ENCODE measurements at places on chromosomes 13 and 19. TPM values are rescaled to one million over a fixed set of nuclear protein-coding genes. Genes with fewer than 3 reads are reported as not detected.

- H3K27me3 ChIP-seq = no peaks in the 10 kb centered on the region
- H3K4me3 ChIP-seq = no peak overlapping the region
Measured at GRCh38 chr13:34258646-34259386, 440.9 kb downstream of the RFC3 start.

DNA sequence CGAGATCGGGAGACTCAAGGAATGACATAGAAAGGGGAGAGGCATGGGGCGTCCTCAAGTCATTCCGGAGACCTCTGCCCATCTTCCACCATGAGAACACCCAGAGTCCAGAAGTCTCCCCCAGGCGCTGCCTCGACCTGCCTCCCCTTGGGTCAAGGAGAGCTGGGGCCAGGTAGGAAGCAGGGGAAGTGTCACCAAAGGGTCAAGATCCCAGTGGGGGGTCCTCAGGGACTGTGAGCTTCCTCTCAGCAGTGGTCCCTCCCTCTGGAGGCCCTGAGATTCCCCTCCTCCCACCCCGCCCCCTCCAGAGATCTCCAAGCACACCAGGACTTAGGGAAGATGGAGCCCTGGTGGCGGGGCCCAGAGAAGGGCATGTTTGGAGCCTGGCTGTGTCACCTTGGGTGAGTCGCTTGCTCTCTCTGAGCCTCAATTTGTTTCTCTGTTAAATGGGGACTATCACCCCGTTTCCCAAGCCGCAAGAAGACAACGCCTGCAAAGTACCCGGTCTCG lies 919 bp downstream of the DACT3 start:
- no peaks in the 10 kb centered on the region for H3K36me3 ChIP-seq
- H3K4me3 ChIP-seq = peak overlapping the region; percentile 63
- peaks cover 7% of the 10 kb centered on the region for H3K4me1 ChIP-seq
- H3K27ac ChIP-seq = no peak overlapping the region
- peaks cover 46% of the 10 kb centered on the region for H3K27me3 ChIP-seq

DNA sequence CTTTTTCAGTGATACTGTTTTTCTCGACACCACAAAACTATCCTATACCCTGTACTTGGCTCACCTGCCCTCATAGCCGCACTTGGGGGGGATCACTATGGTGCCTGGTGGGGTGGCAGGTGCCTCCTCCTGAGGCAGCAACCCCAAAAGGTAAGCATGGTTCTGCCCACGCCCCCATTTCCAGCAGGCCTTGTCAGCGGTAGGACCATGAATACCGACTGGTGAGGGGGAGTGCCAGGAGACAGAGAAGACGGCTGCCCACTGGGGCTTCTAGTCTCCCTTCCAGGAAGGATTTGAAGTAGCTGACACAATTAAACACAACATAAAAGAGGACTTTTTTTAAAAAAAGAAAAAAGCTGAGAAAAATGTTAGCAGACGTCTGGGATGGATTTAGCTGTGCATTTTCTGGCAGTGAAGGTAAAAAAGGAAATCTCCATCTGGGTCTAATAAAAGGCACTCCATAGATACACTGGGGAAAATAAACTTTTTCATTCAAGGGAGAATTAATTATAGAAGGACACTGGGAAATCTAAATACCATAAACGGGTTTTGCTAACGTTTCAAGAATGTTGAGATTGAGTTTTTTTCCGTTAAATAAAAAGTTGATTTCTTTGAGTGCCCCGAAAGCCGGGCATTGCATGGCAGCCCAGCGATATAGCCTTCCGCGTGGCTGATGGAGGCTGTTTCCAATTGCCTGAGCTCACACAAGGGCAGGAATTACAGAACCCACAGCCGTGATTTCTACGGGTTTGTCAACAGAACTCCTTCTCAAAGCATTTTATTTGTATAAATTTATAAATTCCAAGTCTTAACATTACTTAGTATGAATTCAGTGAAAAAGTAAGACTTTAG lies 45.1 kb downstream of the ATP11A start:
- no peak overlapping the region for H3K27ac ChIP-seq
- peaks cover 15% of the 10 kb centered on the region for H3K4me1 ChIP-seq
- DNase-seq = no peak
- no peak overlapping the region for H3K4me3 ChIP-seq

DNA sequence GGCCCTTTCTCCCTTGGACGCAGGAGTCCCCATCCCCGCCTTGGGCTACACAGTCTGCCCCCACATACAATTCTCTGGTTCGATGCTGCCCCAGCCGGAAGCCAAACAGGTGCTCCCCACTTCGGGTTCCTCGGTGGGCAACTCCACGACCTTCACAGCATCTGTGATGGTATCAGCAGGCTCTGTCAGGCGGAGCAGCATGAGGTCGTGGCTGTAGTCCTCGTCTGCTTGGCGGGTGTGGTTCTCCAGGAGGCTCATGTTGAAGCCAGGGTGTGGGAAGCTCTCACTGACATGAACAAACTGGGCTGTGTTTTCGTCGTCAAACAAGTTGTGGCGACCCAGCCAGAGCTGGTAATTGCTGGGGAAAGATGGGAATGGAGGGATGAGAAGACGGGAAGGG lies 3.5 kb downstream of the KLK1 start:
- peak overlapping the region; percentile 58 for H3K4me3 ChIP-seq
- H3K27ac ChIP-seq = peak overlapping the region; percentile 69
- H3K36me3 ChIP-seq = no peaks in the 10 kb centered on the region
- H3K4me1 ChIP-seq = peaks cover 27% of the 10 kb centered on the region
- peaks cover 21% of the 10 kb centered on the region for H3K27me3 ChIP-seq

GRCh38 chr19:35451338-35452096 lies 3.5 kb downstream of the FFAR2 start:
- no peaks in the 10 kb centered on the region for H3K36me3 ChIP-seq
- no peaks in the 10 kb centered on the region for H3K4me1 ChIP-seq
- H3K27me3 ChIP-seq = peaks cover 72% of the 10 kb centered on the region
- DNase-seq = no peak
- no peak overlapping the region for H3K4me3 ChIP-seq

DNA sequence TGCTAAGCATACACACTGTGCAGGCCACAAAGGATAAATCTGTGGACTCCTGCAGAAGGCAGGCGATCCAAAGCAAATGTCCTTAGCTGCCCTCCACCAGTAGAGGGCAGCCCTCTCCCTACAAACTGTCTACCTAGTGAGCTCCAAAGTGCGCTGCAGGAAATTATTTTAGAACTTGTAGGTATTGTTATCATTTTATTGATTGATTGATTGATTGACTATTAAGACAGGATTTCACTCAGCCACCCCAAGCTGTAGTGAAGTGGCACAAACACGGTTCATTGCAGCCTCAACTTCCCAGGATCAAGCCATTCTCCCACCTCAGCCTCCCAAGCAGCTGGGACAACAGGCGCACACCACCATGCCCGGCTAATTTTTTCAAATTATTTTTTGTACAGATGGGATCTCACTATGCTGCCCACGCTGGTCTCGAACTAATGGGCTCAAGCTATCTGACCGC lies 37.3 kb downstream of the RNF6 start:
- peaks cover 5% of the 10 kb centered on the region for H3K4me1 ChIP-seq
- H3K27me3 ChIP-seq = no peaks in the 10 kb centered on the region

GRCh38 chr13:46894568-46894967 lies 2.3 kb downstream of the HTR2A start:
- peaks cover 16% of the 10 kb centered on the region for H3K4me1 ChIP-seq
- H3K4me3 ChIP-seq = peak overlapping the region; percentile 69
- H3K36me3 ChIP-seq = no peaks in the 10 kb centered on the region
- DNase-seq = no peak

GRCh38 chr13:107457686-107458085 lies 757.6 kb downstream of the LIG4 start:
- H3K4me3 ChIP-seq = no peak overlapping the region
- no peaks in the 10 kb centered on the region for H3K27me3 ChIP-seq
- no peak overlapping the region for H3K27ac ChIP-seq
- DNase-seq = no peak
- H3K4me1 ChIP-seq = no peaks in the 10 kb centered on the region
- H3K36me3 ChIP-seq = no peaks in the 10 kb centered on the region

PRR12 gene
- 19.0 TPM for total RNA-seq

ACER1 gene
- total RNA-seq = not detected

DKKL1 gene
- not detected for total RNA-seq

ZNF417 gene
- total RNA-seq = 11.4 TPM

ADPRHL1 gene
- total RNA-seq = 2.6 TPM

Data from MCF 10A (cell line).